ENCODE measurements at places on chromosomes 13 and 19.

DNA sequence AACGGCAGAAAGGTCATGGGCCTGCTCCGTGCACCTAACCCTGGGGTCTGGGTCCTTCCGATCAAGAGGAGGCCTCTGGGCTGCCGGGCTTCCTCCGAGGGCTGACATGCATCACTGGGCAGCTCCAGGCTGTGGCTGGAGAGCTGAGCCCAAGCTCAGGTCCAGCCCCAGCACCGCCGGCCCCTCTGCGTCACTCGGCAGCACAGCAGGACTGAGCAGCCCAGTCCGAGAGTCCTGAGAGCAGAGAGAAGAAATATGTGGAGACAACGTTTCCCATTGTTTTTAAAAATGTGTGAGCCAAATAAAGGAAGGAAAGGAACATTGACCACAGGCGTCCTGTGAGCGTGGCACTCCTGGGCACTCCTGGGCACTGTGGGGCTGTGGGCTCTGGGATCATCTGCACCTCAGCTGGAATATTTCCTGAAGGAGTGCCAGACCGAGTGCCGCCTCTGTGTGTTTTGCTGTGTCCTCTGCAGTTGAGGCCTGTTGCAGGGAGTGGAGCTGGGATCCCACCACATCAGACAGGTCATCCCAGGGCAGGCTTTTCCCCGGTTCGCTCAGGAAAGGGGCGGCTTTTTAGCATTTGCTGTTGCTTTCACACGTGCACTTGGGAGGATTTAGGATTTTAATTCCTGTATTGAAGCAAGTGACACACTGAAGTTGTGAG lies 37.8 kb upstream of the TFDP1 start:
- DNase-seq, result peak; percentile 79

DNA sequence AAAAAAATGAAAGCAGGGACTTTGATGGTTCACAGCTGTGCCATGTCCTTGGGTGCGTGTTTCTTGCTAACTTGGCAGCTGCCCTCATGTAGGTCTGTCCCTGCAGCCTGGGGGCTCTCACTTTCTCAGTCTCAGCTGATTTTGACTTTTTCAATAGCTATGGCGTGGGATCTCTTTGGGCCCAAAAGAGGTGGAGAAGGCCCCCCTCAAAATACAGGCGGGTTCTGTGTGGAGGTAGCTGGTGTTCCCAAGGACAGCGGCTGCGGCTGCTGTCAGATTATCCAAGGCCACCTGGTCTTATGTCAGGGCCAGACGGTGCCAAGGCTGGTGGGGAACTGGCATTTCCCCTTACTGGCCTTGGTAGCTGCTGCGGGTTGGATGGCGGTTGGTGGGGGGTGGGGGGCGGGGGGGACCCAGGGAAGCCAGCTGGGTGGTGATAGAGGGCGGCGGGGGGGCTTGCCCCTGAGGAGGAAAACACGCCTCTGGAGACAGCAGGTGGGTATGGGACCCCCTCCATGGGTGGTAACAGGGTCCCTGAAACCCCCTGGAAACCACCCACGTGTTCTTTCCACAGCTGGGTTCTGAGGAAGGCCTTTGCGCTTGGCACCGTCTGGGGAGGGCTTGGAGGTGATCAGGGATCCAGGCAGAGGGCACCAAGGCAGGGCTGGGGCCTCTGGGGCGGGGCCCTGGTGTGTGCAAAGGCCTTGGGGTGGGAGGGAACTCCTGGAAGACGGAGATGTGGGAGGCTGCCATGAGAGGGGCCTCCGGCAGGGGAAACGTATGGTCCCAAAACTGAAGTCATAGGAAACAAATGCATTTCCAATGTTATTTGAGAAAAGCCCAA lies 4.1 kb downstream of the TIMM13 start:
- DNase-seq, result no peak

- DNase-seq, result no peak
Observed at GRCh38 chr13:110411688-110412059, 104.6 kb downstream of the COL4A2 start.

DNA sequence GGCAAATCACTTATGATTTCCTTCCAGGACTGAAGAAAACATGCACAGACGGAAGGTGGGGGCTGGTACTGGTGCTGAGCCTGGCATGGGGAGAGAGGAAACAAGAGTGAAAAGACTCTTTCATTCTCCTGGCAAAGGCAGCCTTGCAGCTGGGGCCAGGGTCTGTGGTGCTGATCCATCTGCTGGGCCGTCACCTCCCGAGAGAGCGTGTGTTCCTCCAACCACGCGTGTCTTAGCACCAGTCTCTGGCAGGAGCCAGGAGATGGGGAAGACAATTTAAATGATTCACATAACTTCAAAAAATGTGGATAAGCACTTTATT lies 23.9 kb upstream of the SPART start:
- no peak for DNase-seq

DNA sequence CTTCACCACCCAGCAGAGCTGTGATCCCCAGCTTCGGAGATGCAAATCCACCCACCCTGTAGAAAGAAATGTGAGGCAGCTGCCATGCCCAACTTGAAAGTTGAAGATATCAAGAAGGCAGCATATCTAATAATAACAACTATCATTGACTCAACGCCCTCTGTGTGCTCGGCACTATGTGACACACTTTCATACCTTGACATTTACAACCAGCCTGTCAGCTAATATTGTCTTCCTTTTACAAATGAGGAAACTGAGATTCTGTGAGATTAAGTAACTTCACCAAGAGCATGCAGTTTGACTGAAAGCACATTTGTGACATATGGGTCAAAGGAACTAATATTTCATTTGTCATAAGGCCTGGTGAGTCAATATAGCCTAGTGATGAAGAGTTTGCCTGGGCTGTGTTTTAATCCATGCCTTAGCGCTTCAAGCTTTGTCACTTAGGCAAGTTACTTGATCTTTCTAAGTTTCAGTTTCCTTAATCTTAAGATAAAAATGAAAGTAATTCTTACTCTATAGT lies 137.0 kb downstream of the FLT1 start:
- DNase-seq, result no peak

DNA sequence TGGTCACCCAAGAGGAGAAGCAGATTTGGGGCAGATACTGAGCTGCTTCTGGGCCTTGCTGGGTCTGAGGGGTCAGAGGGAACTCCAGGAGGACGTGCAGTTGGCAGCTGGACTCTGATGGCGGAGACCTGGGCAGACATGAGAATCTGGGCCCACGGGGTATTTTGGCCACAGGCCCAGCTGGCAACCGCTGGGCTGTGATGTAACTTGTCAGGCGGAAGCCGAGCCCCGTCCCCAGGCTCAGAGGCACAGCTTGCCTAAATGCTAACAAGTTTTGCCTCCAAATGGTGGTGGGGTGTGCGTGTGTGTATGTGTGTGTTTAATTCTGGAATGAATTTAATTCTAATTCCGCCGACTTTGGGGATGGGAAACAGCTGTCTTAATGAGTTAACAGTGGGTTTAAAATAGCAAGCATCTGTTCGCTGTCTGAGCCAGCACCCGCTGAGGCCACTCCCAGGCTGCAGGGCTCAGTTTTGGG lies 11.6 kb downstream of the ZNRF4 start:
- DNase-seq, result peak; percentile 10

DNA sequence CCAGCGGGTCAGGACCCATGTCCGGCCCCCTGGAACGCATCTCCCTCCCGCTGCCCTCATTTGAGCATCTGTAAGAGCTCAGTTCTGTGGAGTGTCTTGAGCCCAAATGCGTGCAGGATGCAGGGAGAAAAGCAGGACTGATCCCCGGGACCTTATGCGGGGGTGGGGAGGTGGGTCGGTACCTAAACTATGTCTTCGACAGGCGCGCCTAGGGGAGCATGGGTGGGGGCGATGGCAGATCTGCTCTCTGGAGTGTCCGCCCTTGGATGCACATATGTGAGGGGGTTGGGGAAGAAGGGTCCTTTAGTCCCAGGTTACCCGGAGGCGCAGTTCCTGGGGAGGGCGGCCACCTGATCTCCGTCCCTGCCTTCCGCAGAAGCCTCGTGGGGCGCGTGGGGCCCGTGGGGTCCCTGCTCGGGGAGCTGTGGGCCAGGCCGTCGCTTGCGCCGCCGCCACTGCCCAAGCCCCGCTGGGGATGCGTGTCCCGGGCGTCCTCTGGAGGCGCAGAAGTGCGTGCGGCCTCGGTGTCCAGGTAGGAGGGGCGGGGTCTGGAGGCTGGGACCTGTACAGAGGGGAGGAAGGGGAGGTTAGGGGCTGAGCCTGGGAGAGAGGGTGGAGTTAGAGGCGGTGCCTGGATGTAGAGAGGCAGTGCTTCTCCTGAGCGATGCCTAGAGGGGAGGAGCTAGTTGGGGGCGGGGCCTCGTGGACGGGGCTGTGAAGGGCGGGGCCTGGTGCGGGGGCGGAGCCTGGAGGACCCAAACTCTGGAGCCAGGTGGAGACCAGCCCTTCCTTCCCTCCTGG lies 2.9 kb downstream of the CILP2 start:
- peak; percentile 50 for DNase-seq

DNA sequence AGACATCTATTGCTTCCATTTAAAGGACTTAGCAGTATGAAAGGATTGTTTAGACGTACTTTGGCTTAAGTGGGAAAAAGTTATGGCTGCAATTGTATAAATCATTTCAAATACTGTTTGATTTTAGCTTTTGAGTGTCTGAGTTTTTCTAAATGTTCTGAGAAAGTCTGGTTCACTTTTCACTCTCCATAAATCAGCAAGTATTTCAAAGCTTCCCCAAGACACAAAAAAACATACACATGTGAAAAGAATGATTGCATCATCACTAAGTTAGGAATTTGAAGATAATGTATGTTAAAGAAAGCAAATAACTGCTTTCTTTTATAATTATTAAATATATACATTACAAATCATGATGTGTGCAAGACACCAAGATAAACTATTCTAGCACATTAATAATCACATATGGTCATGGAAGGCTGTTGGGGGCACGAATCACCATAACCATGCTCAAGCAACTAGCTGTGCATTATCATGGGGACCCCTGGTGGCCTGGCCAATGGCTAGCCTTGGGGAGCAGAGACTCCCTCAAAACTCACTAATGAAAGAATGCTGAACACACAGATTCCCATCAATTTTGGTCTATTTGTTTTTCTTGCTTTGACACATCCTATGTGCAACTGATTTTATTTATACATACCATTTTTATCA lies 111.1 kb downstream of the MIPEP start:
- peak; percentile 43 for DNase-seq

- DNase-seq, result no peak
Observed at GRCh38 chr13:114129649-114130062, 2.8 kb downstream of the RASA3 start.

DNA sequence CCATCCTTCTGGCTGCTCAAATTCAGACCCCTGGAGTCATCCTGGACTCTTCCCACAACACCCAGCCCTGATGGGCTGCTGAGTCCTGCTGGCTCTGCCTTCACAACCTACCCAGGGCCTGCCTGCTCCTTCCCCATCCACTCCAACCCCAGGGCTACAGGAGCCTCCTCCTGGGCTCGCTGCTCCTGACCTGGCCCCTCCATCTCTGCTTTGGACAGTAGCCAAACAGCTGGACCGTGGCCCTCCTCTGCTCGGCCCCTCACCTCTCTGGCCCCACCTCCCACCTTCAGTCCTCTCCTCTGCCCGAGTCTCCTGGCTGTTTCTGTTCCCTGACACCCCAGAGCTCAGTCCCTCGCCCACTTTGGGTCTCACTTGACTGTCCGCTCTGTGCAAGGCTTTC lies 66.7 kb downstream of the CEBPG start:
- no peak for DNase-seq

DNA sequence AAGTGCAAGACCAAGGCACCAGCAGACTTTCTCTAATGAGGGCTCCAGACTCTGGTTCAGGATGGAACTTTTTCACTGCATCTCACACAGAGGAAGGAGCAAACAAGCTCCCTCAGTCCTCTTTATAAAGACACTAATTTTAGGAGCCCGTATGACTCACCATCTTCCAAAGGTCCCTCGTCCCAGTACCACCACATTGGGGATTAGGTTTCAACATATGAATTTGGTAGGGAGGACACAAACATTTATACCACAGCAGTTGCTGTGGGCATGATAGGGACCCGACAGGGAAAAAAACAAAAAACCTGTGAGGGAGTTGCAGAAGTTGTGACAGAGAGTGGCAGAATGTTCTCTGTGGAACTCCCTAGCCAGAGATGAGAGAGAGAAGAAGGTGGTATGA lies 6.5 kb upstream of the CNMD start:
- DNase-seq, result no peak

Data from choroid plexus epithelial cell (primary cell).